Right hindlimb (tissue), 1 donor: ENCODE measurements at places on chromosomes 1 and 21.

- no peak for DNase-seq
Measured at GRCh38 chr1:202376247-202376646, 27.7 kb downstream of the PPP1R12B start.

DNA sequence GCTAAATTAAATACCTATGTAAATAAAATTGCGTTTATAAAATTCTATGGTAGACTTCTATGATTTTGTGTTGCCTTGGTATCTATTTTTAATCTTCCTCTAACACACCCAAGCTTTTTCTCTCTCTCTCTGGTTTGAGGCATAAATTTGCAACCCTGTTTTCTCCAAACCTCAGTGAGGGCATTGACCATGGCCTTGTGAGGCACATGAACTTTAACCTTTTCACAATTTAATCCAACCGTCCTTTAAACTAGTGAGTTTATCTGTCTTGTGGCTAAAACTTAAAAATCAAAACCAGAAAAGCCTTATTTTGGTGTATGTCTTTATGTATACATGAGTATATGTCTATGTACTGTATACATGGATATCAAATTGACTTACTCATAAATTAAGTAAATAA is 746.6 kb upstream of the B3GALT2 start:
- DNase-seq: no peak

GRCh38 chr1:104874044-104874443 is 1124.3 kb downstream of the AMY1C start:
- no peak for DNase-seq

DNA sequence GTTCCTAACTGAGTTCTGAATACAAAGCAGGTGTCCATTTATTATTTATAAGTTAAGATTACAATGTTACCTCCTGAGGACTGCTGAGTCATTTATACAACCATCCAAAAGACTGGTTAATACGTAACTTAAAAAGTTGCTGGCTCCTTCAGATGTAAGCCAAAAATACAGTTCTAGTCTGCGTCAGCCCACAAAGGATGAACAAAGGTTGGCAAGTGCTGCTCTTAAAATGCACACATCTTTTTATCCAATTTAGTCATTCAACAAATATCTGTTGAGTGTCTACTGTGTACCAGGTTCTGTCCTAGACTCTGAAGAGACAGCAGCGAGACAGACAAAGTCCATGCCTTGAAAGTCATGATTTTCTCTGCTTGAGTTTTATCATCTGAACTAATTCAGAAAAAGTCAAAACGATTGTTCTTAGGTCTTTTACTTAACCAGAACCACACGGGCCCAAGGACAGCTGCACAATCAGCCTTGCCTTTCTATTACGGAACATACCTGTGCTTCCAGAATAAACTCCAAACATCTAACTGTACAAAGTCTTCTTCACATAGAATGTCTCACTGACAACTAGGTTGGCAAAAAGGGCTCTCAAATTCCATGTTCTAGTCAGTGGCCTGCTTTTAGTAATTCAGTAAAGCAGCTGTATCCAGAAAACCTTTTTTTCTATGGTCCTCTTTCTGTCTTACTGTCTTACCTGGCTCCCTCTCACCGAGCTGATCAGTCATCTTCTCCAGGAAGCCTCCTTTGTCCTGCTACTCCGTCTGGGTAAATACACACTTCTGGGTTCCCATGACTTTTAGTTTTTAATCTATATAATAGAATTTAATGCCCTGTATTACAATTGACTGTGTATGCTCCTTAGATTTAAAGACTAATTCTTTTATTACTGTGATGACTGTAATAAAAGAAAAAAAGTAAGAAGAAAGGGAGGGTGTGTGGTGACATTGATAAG is 15.5 kb upstream of the CNN3 start:
- DNase-seq: no peak

- peak; percentile 70 for DNase-seq
Measured at GRCh38 chr1:201447903-201448871, 20.8 kb downstream of the PHLDA3 start.

- no peak for DNase-seq
Measured at GRCh38 chr1:154620751-154621150, 12.8 kb upstream of the ADAR start.

DNA sequence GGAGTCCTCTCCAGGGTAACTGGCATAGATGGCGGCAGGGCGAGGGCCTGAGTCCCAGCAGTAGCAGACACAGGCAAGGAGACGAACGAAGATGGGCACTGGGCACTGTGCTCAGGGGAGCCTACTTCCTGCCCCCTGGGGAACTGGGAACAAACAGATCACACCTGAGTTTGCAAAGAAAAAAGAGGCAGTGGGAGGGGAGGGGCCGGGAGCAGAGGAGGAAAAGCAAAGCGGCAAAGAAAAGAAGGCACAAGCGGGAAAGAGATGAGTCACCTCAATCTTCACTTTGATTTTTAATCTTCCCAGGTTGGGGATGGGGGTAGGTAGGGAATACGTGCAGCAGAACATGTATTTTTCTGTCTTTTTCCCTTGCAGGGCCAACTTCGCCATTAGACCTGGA is 44.0 kb downstream of the ZSCAN20 start:
- no peak for DNase-seq

DNA sequence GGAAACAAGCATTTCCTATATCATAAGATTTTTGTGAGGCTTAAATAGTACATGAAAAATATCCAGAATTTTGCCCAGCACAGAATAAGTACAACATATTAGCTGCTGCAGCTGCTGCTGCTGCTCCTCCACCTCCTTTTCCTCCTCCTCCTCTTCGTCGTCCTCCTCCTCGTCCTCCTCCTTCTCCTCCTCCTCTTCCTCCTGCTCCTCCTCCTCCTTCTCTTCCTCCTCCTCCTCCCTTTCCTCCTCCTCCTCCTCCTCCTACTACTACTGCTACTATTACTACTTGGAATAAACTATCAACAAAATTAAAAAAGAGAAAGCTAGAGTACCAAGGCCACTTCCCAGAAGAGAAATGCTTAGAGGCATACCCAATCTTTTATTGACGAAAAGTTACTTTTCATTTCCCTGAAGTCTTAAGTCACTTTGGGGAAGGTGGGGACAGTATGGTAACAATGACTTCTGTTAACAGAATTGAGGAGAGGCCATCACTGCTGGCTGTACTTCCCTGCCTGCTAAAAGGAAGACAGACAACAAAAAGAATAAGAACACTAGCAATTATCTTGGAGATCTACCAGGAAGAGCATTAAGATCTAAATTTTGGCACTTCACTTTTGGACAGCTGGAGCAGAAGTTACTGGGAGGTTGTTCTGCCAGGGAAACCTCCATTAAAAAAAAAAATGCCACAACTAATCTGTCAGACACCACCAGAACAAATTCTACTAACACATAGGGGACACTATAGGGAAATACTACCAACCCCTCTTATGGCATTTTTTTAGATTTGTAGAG is 7.1 kb downstream of the DENND1B start:
- DNase-seq: no peak

DNA sequence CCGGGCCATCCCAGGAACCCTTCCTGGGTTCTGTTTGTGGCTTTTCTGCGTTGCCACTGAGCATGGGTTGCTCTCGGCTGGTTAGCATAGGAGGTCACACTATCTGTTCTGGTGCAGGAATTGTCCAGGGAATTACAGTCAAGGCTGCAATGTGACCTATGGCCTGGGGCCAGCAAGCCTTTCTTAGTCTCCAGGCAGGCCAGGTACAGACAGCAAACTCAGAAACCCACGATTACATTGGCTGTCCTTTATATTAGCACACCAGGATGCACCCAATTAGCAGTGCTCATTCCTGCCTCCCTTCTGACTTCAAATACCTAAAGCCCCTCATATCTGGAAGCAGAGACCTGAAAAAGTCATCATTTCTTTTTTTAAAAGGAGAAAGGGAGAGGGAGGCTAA is 55.2 kb downstream of the CD247 start:
- DNase-seq: no peak

GRCh38 chr1:10498231-10498630 is 23.5 kb downstream of the PEX14 start:
- DNase-seq: no peak

GRCh38 chr1:218080863-218081262 is 204.2 kb upstream of the RRP15 start:
- DNase-seq: no peak
